ENCODE measurements at places on chromosomes 12 and 14.

DNA sequence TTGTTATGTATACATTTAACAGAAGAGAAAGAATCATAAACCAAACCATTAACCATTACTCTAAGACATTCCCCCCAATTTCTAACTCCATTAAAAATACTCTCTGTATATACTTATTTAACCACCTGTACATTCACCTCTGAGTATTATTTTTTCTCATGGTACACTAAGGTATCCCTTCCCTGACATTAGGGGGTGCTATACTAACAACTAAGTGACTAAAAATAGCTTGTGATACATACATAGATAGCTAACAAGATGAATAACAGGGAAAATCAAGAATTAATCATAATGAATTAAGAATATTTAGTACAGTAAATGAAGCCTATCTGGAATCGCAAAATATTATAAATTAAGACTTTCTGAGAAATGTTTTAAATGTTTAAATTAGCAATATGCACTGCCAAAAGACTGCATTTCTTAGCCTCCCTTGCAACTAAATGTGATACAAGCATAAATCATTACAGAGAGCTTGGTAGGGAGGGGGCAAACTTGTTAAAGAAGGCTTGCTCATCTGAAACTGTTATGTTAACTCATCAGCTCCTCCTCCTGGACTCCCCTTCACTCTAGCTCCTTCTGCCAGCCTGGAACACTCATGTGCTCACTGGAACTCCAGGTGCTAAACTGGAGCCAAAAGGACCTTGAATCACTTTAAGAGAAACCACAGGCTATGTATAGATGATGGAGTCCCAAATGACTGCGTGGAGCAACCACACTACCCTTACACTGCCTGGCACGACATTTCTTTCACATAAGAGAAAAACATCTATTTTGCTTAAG is 14.9 kb downstream of the C2CD5 start:
- DNase-seq = peak; percentile 49

- peak; percentile 25 for DNase-seq
These were observed 381 bp downstream of the YY1 start for GRCh38 chr14:100239211-100239839.

DNA sequence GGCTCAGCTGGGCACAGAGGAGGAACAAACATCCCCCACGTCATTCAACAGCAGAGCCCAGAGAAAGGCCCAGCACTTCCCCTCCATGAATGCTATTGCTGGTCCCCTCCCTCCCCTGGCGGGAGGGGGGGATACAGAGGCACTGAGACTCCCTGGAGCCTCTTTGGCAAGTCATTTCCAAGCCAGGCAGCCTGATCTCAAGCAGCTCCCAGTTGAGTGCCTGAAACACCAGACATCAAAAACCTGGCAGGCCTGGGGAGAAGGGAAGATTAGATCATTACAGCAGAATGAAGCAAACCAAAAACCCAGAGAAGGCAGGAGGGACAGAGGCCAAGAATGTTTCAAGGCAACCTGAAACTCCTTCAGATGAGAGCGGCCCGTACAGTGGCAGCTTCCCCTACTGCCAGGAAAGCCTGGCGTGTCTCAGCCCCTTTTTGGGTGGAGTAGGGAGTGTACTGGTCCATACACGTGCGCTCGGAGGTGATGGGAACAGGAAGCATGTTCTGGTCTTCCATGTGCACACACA is 92.1 kb downstream of the LRRC74A start:
- DNase-seq = peak; percentile 42

- DNase-seq = no peak
These were observed 174.5 kb upstream of the CNOT2 start for GRCh38 chr12:70068743-70069142.

DNA sequence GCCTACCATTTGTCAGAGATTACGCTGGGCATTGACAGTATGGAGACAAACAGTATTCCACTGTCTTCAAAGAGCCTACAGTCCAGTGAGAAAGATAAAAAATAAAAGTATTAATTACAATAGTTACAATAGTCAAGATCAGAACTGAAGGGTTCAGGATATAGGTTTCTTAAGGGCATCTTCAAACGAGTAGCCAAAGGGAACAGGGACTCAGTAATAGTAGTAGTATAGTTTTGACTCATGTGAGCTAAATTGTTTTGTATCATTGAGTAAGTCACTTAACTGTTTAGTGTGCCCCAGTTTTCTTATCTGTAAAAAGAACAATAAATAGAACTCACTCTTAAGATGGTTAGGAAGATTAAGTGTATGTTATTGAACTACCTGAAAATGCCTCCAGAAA is 123.6 kb downstream of the METTL25 start:
- DNase-seq = no peak

DNA sequence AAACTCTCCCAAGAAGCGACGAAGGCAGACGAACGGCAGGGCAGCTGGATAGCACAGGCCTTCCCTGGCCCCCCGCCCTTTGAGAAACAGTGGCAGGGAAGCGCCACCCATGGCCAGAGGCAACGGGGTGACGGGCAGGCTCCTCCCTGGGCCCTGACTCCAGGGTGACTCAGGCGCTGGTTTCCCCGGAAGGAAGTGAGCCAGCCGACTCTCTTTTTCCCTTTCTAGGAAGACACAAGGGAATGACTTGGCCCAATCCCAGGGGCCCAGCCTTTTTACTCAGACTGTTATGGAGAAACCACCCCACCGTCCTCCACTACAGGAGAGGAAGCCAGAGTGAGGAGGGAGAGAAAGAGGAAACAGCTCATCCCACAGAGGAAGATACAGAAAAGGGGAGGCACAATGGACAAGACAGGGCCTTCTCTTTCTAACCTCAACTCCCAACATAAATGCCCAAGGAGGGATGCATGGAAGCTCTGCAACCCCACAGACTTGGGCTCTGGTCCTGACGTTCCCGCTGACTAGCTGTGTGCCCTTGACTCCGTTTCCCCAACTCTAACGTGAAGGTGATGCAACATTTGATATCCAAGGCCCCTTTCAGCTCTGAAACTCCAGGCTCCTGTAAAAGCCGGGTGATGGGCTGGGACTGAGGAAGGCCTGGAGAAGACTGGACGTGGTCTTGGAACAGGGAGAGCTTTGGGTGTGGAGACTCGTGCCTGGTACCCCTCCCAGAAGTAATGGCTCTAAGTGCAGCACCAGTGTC is 27.9 kb downstream of the ACTN1 start:
- DNase-seq = peak; percentile 60

DNA sequence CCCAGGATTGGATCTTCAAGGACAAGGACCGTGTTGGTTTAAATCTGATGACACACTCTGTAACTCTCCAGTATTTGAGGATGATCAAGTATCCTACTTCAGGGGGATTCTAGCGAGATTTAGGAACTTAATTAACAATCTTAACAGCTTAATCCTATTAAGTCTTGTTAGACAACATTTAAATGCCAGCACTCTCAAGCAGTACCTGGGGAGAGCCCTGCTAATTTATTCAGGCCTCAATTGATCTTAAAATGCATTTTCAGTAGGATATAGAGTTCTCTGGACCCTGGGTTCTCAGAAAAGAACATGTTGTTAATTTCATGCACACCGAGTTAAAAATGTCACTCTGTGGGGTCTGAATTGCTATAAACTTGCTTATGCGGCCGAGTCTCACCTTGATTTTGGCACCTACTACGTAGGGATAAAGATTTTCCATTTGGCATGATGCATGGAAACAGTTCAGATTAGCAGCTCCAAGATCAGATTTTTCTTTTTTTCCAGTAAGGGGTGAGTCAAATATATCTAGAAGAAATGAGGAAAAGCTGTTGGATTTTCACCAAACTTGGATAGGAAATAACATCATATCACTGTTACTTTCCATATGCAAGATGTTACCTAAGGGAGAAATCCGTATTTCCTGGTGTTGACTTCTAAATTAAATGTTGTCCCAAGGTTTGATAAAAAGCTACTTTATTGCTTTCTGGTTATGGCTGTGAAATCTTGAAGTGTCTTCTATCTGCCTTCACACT is 76.1 kb downstream of the SLC24A4 start:
- no peak for DNase-seq

Data from dermis blood vessel endothelial cell (primary cell).